CD4-positive, alpha-beta T cell treated with Interleukin-4 for 4 hours (primary cell): ENCODE measurements at places on chromosomes 13 and 19.
A peak's percentile ranks its signal among the peaks of the same experiment; 100 is the strongest.

GRCh38 chr19:33273881-33274662 is 28.3 kb downstream of the CEBPA start:
- peak; percentile 32 for DNase-seq

DNA sequence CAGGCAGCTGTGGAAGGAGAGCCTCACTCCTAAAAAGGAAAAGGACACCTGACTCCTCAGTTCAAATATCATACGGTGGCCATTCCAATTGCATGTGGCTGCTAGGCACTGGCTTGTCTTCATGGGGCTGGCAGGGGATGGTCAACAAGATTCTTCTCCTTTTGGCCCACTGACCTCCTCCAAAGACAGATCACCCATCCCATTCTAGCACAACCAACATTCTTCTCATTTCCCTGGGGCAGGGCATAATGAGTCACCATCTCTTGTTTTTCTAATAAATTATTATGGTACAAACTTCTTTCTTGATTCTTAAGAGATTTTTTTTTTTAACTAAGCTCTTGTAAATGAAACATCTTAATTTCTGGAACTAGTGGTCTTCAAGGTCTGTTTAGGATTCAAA is 136.7 kb upstream of the NBEA start:
- no peak for DNase-seq

DNA sequence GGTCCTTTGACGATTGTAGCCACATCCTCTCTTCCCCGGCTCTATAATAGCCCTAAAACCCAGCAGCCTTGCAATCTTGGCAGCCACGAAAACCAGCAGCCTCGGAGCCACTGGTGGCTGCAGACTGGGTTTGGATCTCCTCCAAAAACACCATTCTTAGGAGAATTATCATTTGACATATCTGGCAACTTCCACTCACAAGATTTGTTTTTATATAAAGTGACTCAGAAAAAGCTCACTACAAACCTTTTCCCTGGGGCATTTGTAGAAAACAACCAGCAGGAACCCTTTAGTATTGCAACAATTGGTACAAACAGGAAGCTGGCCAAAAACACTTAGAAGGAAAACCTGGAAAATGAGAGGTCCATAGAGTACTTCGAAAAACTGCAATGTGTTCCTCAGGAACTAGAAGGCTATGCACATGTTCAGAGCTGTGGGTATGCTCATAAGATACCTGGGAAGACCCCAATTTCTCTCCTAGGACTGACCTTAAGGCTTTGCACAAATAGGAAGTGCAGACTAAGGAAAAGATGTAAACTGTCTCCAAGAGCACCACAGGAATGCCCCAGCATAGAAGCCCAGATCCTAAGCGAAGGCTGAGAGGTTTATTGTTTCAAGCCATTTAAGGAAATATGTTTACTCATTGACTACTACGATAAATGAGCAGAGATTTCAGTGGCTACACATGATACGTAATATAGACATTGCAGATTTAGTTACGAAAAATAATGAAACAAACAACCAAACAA is 71.2 kb downstream of the MYO16 start:
- DNase-seq, result no peak

- DNase-seq, result peak; percentile 97
Observed at GRCh38 chr19:40750874-40751537, at the start of gene SNRPA. Gene SNRPA (plus strand): TSS chr19:40751203. CDS start chr19:40751409, 206 bp downstream.
